Activated CD4-positive, alpha-beta T cell treated with anti-CD3 and anti-CD28 coated beads, Interleukin-2, Interleukin-6, amounts not matched to agents 100 ng/mL and 50 ng/mL, durations not matched to agents 16 hours and 8 hours (primary cell): ENCODE measurements at places on chromosomes 2 and 18.

DNA sequence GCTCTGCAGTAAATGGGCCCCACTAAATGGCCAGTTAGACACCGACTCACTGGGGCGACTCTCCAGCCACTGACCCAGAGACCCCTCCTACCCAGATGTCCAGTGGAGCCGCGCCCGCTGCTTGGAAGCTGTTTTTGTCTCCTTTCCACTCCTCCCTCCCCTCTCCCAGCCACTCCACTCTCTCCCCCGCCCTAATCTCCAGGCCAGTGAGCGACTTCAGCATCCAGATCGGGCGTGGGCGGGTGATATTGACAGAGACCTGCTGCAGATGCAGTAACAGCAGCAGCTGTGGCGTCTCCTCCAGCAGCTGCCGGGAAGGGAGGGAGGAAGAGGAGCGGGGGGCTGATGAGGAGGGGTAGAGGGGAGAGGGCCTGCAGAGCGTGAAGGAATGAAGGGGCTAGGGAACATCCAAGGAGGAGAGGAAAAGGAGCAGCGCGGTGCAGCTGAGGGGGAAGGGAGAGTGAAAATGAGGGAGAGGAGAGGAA, at the start of gene SCN7A:
Gene SCN7A, minus strand, starts transcription at position 110 of the 485 bp plus-strand sequence. CDS start 16,553 bp downstream, outside the sequence.
- no peak for DNase-seq

GRCh38 chr2:60515721-60516226, 37.7 kb downstream of the BCL11A start:
- no peak for DNase-seq

GRCh38 chr2:1949265-1949664, 204.9 kb upstream of the PXDN start:
- DNase-seq = no peak

- DNase-seq = no peak
Observed at GRCh38 chr2:47530105-47530760, 127.3 kb downstream of the MSH2 start.

- peak; percentile 81 for DNase-seq
Observed at GRCh38 chr2:200454927-200455801, 54.7 kb downstream of the KCTD18 start.
